ENCODE measurements at places on chromosomes 16 and 17.

DNA sequence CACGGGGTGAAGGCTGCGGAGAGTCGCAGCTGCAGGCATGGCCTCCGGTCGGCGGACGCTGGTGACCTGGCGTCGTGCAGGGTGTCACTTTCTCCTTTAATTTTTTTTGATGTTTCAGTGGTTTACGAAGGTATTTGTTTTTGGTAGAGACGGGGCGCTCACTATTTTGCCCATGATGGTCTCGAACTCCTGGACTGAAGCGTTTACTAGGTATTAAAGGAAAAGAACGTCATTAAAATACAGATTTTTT lies 17.1 kb downstream of the ZNF213 start:
- H3K36me3 ChIP-seq: no peaks in the 10 kb centered on the region
- no peaks in the 10 kb centered on the region for H3K27me3 ChIP-seq
- peak overlapping the region; percentile 39 for H3K27ac ChIP-seq

- H3K36me3 ChIP-seq: peaks cover 23% of the 10 kb centered on the region
- no peaks in the 10 kb centered on the region for H3K27me3 ChIP-seq
- peak overlapping the region; percentile 19 for H3K27ac ChIP-seq
- DNase-seq: no peak
Observed at GRCh38 chr17:28551421-28552175, 826 bp downstream of the UNC119 start.

- DNase-seq: no peak
- no peak overlapping the region for H3K4me3 ChIP-seq
- H3K27ac ChIP-seq: no peak overlapping the region
Observed at GRCh38 chr17:14323522-14323981, 22.7 kb downstream of the HS3ST3B1 start.

- H3K27ac ChIP-seq: no peak overlapping the region
- no peaks in the 10 kb centered on the region for H3K27me3 ChIP-seq
- H3K4me1 ChIP-seq: no peaks in the 10 kb centered on the region
Observed at GRCh38 chr17:78624324-78625151, 47.3 kb upstream of the DNAH17 start.

DNA sequence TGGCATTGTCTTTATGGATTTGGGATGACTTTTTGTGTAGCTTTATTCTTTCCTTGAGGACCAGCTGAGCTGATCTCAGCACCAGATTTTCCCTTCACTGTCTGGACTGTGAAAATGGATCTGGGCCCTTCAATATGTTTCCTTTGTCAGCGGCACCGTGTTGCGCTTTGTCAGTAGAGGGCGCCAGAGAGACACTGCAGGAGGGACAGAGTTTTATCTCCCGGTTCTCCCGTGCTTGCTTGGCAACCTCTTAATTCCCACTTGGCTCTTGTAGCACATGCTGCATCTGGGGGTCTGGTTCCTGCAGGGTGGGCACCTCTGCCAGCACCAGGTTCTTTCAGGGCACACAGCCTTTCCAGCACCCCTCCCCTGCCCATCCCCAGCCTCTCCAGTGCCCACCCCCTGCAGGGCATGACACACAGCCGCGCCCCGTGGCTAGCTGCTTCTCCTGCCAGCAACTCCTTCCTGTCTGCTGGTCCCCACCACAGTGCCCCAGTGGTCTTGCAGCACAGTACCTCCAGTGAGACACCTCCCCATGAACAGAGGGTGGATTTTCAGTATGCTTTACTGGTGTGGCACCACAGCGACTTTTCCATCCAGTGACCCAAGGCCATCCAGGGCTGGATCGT lies 19.6 kb downstream of the OR1D5 start:
- DNase-seq: no peak
- no peak overlapping the region for H3K4me3 ChIP-seq

GRCh38 chr17:36544044-36544306 lies 744 bp upstream of the GGNBP2 start:
- no peak for DNase-seq
- H3K27me3 ChIP-seq: no peaks in the 10 kb centered on the region
- H3K27ac ChIP-seq: peak overlapping the region; percentile 88
- peaks cover 20% of the 10 kb centered on the region for H3K4me1 ChIP-seq

DNA sequence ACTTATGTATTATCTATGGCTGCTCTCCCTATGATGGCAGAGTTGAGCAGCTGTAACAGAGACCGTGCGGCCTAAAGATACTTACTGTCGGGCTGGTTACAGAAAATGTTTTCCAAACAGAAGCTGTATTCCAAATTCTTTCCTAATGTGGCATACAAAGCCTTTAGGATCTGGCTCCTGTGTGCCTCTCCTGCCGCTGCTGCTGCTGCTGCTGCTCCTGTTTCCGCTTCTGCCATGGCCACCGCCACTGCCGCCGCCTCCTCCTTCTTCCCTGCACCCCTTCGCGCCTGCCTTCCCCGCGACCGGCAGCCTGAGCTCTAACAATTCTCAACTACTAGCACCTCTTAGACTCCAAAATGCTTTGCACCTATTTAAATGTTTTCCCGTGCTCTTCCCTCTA lies 263.9 kb upstream of the TBX2 start:
- no peak overlapping the region for H3K4me3 ChIP-seq
- H3K27ac ChIP-seq: no peak overlapping the region
- H3K36me3 ChIP-seq: no peaks in the 10 kb centered on the region
- H3K4me1 ChIP-seq: no peaks in the 10 kb centered on the region

GRCh38 chr17:16085066-16085699 lies 85.6 kb downstream of the TTC19 start:
- no peak for DNase-seq
- no peak overlapping the region for H3K4me3 ChIP-seq
- H3K27me3 ChIP-seq: no peaks in the 10 kb centered on the region

- H3K36me3 ChIP-seq: peaks cover 4% of the 10 kb centered on the region
- DNase-seq: peak; percentile 68
Observed at GRCh38 chr16:88785106-88785924, at the start of gene PIEZO1. Gene PIEZO1, minus strand, starts transcription at chr16:88785220. Its CDS starts 256 bp downstream, at chr16:88784964.
